ENCODE measurements at places on chromosomes 2 and 18. TPM values are rescaled to one million over a fixed set of nuclear protein-coding genes. Genes with fewer than 3 reads are reported as not detected.

GRCh38 chr2:46385786-46386577, 88.8 kb downstream of the EPAS1 start:
- DNase-seq: no peak

DNA sequence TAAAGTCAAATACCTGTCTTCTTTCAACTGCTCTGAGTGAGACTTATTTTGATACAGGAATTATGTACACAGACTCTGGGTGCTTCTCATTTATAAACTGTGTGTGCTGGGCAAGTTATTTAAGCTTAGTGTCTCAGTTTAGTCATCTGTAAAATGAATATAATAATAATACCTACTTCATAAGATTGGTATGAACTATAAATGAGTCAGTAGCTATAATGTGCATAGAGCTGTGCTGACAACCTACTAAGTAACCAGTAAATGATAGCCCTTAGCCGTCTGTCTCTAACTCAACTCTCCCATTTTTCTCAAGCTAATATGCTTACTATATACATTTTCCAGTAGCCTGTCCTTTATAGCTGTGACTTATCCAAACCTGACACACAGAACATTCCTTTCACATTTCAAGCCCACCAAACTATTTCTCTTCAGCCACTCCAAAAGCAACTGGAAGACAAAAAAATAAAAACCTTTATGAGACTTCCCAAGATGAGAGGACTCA, 319.8 kb downstream of the ETAA1 start:
- DNase-seq: no peak

Gene MRPL19
- total RNA-seq: 67.9 TPM

Gene GALNT5
- total RNA-seq: 0.04 TPM

Gene SCYGR4
- not detected for total RNA-seq
